Fibroblast of skin of scalp (primary cell): ENCODE measurements at places on chromosomes 6 and 20.

- DNase-seq: peak; percentile 38
These were observed 2.2 kb downstream of the SRSF3 start for GRCh38 chr6:36596356-36596755.

DNA sequence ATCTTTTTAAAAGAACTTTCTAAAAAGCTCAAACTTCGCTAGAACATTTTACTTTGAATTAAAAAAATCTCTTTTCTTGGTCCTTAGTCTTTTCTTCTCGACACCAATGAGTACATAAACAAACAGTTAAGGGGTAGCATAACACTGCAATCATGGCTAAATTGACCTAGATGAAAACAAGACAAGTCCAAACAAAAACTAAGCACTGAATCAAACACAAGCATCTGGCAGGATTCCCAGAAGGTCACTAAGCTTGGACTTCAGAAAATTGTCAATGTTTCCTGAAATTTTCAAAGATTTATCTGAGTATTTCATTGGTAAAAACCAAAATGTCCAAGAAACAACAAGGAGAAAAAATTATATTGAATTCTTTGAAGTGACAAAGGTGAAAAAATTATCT is 5.0 kb downstream of the COL21A1 start:
- DNase-seq: no peak

GRCh38 chr6:116531675-116532570 is 13.6 kb downstream of the TRAPPC3L start:
- DNase-seq: peak; percentile 69

DNA sequence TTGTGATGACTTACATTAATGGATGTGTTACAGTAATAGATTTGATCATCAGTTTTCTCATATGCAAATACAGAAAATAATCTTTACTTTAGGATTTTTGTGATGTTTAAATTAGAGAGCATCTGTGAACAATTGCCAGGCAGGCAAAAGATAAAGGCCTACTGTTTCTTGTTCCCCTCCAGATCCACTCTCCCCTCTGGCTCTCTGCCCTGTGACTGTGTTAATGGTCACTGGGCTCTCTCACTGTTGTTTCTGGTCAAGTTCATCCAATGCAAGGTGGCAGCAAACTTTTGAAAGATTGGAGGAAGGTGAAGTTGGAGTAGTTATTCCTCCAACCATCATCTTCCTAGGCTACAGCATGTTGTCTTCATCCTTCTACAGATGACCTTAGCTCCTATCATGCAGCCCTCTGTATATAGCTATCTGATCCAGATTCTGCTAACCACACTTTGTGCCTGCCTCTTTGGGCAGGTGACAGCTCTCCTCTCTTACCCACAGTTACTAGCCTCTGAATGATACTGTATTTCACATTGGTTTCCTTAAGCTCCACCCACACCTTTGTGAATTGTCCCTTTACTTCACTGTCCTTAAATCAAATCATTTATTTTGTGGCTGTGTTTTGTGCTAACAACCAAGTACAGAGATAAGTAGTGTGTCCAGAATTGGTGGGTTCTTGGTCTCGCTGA is 48.9 kb upstream of the ARG1 start:
- no peak for DNase-seq

- DNase-seq: no peak
These were observed 18.4 kb downstream of the SAMD3 start for GRCh38 chr6:130204322-130204721.

- peak; percentile 29 for DNase-seq
These were observed 161.4 kb upstream of the FLRT3 start for GRCh38 chr20:14498772-14499171.

DNA sequence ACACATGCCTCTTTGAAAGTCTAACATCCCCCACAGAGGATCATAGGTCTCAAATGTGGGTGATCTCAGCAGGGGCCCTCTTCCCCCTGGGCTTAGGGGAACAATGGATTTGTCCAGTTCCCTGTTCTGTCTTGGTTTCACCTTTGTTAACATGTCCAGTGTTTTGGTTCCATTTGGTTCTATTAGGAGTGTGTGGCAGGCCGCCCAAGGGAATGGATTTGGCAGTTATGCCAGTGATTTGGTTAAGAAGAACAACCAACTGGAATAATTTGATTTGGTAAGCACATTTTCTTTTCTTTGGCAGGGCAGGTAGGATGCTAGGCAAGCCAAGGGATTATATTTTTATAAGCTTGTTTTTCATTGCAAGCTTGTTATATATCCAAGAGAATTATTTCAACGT is 28.5 kb upstream of the ENPP1 start:
- DNase-seq: no peak

GRCh38 chr6:36955671-36956445 is 1.3 kb downstream of the PI16 start:
- no peak for DNase-seq

DNA sequence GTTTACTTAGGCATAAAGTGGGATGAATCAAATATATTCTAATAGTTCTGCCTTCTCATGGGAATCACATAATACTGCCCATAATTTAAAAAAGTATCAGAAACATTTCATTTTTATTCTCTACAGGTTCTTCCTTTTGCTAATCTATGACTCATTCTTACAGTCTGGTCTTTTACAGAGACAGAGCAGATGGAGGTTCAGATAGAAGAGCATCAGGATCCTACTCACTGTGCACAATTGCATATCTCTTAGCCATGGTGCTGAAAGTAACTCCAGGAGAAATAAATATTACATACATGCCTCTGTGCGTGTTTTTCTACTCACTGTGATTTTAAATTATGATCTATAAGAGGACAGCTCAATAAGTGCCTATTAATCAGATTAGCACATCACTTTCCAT is 16.3 kb upstream of the OR2B6 start:
- no peak for DNase-seq

DNA sequence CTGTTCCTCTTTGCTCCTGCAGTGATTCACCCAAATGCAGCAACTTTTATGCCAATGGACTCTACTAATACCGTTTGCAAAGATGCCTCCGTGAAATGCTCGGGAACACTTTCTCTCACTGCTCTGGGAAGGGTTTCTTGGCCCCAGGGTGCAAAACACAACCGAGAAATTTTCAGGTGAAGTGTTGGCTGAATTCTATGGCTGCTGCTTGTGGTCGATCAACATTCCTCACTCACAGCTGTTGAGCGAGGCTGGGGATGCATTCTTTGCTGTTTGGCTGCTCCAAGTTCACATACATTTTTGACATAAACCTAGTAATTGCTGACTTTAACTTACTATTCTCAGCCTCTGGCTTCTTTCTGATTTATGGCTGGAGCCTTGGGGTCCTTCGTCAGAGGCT is 342.0 kb upstream of the CHD6 start:
- no peak for DNase-seq
